ENCODE measurements at places on chromosomes 13 and 19. TPM values are rescaled to one million over a fixed set of nuclear protein-coding genes. Genes with fewer than 3 reads are reported as not detected.

DNA sequence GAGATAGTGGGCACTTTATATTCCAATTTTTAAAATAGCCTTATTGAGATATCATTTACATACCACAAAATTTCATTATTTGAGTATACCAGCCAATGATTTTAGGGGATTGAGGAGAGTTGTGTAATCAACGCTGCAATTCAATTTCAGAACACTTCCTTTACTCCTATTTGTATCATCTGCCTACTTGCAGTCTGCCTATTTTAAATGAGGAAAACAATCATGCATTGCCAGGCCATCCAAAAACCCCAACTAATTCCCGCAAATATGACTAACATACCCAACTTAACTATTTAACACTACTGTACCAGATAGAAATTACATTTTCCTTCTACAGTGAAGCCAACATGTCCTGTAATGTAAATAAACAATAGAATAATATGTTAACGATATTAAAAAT, 26.7 kb downstream of the CAB39L start:
- DNase-seq: no peak

DNA sequence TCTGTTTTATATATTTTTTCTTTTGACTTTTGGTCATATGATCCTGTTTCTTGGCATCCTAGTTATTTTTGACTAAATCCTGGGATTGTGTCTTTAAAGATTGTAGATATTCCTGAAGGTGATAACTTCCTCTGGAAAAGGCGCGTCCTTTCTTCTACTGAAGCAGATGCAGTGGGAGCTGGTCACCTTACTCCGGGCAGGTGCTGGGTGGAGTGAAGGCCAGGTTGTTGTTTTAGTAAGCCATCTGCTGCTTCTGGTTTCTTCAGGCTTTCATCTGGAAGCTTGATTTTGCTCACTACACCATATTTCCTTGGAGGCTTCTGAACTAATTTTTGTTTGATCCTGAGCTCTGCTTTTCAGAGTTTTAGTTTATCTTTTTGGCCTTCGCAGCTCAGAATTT, 21.5 kb downstream of the URI1 start:
- no peak for DNase-seq

- no peak for DNase-seq
These were observed 64.5 kb downstream of the ABCC4 start for GRCh38 chr13:95236774-95237173.

ADAMTS10 gene
- 8.8 TPM for total RNA-seq

DNA sequence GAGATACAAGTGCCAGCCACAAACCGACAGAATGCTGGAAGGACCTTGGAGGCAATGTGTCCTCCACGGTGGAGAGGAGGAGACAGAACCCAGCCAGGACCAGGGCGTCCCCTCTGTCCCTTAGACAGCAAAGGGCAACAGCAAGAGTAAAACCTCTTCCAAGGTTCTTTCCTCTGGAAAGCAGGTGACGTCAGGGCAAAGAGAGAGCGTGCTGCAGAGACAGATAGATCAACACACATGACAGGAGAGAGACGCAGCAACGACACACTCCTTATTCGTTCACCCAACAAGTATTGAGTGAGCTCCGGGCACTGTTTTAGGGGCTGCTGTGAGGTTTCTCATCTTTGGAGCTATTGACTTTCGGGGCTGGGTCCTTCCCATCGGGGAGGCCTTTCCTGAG, 1.3 kb upstream of the GALP start:
- DNase-seq: no peak

ZNF99 gene
- total RNA-seq: not detected

SPRY2 gene
- total RNA-seq: 29.0 TPM

DNA sequence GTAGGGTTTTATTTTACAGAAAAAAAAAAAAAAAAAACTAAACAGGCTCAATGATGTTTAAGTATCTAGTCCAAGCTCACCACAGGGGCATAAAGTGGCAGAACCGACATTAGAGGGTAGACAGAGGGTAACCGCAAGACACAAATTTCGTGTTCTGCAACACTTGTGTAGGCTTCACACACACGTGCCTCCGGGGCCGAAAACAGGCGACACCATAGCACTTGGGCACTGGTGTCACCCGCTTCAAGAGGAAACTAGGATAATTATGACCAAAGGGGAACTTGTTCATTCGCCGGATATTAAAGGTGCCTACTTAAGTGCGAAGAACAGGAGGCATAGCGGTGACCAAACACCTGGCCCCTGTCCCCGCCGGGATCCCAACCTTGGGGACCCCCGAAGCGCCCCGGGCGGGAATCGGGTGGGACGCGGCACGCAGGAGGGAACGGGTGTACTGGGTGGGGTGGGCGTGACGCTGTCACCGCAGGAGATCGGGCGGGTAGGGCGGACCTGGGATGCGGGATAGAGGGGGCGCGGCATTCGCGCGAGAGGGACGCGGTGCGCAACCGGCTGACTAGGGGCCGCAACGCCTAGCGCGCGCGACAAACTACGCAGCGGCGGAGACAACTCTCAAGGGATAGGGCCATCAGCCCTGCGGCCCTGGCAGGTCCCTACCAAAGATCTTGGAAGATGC, 558 bp downstream of the MZT1 start:
- DNase-seq: peak; percentile 6

BSPH1 gene
- total RNA-seq: not detected

- no peak for DNase-seq
These were observed 19.0 kb upstream of the ISYNA1 start for GRCh38 chr19:18456974-18457373.

GRCh38 chr19:46999377-46999776, 20.3 kb upstream of the NPAS1 start:
- DNase-seq: no peak

- DNase-seq: no peak
These were observed 935 bp downstream of the ARID3A start for GRCh38 chr19:926589-927350.

GRCh38 chr13:67950603-67951002, 720.5 kb upstream of the PCDH9 start:
- no peak for DNase-seq

SPHK2 gene
- 10.3 TPM for total RNA-seq

Measured in esophagus squamous epithelium (tissue), 5 donors.